ENCODE measurements at places on chromosomes 5 and 9.

DNA sequence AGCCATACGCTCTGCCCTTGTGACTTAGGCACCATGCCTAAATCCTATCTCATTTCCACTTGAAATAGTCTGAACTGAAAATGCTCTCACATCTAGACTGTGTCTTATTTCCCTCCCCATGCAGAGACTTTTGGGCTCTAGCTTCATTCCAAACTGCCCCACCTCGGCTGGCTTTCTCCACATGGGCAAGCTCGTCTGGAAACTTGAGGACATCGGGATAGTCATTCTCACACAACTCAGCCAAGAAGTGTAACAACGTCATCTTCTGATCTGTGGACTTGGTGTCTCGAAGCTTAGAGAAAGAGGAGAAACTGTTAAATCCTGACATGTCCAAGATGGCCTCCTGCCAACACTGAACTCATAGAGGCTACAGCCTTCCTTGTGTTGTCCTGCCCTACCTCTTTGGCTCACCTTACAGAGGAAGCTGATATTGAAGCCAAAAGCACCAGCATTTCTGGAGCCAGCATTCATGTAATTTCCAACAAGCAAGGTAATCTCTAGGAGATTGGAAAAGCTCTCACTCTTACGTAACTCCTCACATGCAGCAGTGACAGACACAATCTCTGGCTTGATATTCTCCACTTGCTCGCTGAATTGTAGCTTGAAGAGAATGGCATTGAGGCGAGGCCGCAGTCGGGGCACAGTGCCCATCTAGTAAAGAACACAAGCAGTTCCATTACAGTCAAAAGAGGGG, 39.6 kb downstream of the PCDHGC5 start:
- DNase-seq, result no peak

DNA sequence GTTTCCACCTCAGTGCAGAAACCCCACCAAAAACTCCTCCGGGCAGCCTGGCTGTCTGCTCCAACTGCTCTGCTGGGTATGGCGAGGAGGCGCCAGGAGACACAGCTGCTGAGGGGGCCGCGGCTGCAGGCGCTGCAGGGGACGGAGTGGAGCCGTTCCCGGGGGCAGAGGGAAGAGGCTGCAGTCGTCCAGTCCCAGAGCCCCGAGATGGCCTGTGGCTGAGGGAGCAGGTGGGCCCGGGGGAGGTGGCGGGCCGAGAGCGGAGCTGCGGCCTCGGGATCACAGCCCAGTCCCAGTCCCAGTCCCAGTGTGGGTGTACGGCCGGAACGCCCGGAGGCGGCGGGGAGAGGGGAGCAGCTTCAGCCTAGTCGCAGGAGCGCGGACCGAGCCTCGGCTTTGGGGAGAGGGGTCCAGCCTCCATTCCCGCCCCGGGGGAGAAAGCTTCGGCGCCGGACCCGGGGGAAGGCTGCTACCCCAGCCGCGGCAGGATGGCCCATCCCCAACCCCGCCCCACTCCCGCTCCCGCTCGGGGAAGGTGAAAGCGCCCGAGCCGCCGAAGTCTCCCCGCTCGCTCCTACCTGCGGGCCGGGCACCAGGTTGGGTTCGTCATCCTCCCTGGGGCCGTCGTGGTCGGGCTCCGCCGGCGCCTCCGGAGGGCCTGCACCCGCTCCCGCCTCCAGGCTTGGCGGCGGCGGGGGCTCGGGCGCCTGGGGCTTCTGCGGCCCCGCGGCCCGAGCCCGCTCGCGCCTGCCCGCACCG, 513 bp downstream of the FAM193B start:
- DNase-seq, result no peak

- DNase-seq, result no peak
Observed at GRCh38 chr9:134025606-134026541, 593 bp downstream of the BRD3OS start.

DNA sequence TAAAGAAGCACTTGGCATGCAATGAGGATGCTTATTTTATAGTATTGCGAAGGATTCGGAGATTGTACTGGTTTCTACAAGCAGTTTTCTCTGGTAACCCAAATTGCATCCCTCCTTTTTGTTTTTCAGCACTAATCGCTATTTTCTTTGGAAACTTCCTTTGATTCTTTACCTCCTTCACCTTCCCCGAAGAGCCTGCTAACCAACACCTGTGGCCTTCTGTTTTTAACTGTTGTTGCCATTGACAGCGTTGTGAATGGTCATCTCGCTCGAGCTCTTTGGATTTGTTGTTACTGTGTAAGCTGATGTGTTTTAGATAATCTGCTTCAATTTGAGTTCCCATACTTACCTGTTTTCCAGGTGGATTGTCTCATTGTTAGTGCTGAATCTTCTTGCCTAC, 1.1 kb downstream of the CNOT6 start:
- no peak for DNase-seq
